Kidney epithelial cell (primary cell): ENCODE measurements at places on chromosomes 5 and 9. TPM values are rescaled to one million over a fixed set of nuclear protein-coding genes. Genes with fewer than 3 reads are reported as not detected.

- DNase-seq, result no peak
These were observed 55.6 kb downstream of the PIK3R1 start for GRCh38 chr5:68271124-68271523.

DNA sequence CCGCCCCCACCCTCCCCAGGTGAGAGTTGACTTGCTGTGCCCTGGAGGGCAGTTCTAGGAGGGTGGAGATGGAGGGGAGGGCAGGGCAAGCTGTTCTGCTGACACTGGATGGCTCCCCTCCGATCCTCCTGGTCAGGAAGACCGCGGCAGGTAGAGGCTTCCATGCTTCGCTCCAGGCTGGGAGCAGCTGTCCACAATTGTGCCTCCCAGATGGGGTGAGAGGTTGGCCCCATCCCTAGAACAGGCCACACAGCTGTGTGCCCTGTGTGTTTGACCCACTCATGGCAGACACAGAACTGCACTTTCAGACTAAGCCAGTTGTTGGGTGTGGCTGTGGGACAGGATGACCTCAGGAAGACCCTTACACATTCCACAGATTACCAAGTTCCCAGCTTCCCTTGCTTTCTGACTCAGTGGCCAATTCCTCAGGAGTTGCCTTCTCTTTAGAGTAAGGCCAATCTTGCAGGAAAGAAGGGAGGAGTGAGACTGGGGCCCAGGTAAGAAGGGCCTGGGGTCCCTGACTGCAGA is 72.1 kb upstream of the HSPA9 start:
- no peak for DNase-seq

DNA sequence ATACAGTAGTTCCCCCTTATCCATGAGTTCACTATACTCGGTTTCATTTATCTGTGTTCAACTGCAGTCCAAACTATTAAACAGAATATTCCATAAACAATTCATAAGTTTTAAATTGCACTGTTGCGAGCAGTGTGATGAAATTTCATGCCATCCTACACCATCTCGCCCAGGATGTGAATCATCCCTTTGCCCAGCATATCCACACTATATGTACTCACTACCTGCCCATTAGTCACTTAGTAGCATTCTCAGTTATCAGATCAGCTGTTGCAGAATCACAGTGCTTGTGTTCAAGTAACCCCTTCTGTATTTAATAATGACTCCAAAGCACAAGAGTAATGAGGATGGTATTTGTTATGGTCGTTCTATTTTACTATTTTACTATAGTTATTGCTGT is 51.5 kb downstream of the SHOC1 start:
- peak; percentile 86 for DNase-seq

GRCh38 chr9:129007035-129007765 is 20.9 kb downstream of the SH3GLB2 start:
- DNase-seq, result no peak

DNA sequence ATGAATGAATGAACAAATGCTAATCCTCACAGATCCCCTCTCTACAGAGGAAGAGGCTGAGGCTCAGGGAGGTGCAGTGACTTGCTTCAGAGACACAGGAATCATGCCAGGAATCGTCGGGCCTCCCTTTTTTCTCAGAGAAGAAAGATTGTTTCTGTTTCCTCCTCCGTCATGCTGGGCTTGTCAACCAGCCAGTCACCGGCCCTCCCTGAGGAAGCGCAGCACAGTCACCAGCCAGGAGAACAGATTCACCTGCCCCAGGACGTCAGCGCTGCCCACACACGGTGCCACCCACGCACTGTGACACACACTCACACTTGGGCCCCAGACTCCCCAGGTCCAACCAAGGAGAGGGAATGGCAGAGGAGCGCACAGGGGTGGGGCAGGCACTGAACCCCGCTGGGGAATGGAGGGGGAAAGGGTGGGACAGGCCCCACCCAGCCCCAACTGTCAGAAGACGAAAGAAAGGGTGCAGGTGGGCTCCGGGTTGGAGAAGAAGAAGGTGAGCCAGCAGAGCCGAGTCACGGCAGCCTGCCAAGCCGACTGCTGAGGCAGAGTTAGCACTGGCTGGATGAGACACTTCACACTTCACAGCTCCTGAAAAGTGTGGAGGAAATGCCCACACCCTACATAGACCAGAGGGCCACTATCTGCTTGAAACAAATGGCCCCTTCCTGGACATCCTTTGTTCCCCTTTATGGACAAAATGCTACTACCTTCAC is 13.8 kb upstream of the ERGIC1 start:
- DNase-seq, result peak; percentile 77

- no peak for DNase-seq
These were observed 18.8 kb downstream of the SRD5A1 start for GRCh38 chr5:6652025-6652424.

- DNase-seq, result no peak
These were observed at the start of gene MGAT4B for GRCh38 chr5:179806250-179807048. Gene MGAT4B (minus strand): TSS chr5:179806866. CDS start chr5:179806583, 283 bp downstream.

DNA sequence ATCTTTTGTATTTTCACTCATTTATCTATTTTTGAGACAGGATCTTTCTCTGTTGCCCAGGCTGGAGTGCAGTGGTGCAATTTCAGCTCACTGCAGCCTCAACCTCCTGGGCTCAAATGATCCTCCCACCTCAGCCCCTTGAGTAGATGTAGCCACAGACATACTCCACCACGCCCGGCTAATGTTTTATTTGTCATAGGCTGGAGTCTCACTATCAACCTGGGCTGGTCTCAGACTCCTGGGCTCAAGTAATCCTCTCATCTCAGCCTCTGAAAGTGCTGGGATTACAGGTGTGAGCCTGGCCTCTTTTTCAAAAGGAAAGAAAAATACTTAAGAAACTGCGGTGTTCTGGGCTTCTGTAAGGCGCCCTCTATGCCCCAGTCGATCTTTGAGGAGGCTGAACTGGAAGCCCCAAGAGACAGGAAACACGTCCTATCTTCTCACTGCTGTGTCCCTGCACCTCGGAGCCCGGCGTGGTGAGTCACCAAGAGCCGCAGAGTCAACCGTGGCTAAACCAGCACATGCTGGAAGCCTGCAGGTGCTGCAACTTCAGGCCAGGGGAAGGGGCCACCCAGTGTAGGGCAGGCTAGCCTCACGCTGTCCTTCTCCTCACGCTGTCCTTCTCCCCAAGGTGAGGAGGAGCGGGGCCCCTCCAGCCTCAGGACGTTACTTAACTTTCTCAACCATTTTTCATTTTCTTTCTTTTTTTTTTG is 15.2 kb upstream of the LHX3 start:
- no peak for DNase-seq

- peak; percentile 57 for DNase-seq
These were observed 39.9 kb downstream of the DUSP1 start for GRCh38 chr5:172730981-172731679.

- no peak for DNase-seq
These were observed 69.6 kb upstream of the TAF1L start for GRCh38 chr9:32705059-32705458.

- DNase-seq, result no peak
These were observed 113.9 kb downstream of the WNK2 start for GRCh38 chr9:93297659-93298497.

DNA sequence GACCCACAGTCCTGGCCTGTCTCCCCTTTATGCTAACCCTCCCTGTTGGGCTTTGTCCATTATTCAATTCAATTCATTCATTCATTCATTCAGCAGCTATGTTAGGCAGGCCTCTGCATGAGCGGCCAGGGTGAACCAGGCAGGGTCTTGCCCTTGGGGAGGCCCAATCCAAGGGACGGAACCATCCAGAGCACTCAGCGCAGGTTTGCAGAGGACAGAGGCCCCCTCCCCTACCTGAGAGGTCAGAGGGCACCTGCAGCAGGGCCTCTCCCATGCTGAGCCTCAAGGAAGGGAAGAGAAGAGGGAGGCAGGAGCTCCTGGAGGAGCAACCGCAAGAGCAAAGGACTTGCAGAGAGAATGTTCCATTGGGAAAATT is 61.4 kb downstream of the C9orf50 start:
- DNase-seq, result no peak

DNA sequence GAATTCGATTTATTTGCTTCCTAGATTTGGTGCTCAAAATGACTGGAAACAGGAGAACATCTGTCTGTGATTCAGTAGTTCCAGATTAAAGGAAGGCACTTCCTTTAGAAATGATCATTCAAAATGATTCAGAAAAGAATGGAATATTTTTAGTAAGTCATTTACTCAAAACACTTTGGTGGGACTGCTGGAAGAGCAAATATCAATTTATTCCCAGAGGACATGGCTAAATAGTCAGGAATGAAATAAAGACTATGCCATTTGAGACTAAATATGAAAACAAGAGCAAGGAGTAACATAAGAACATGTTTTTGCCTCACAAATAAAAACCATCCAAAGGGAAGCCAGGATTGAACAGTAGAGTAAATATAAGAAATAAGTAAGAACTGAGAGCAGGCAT is 138.6 kb upstream of the RASA1 start:
- DNase-seq, result no peak

DNA sequence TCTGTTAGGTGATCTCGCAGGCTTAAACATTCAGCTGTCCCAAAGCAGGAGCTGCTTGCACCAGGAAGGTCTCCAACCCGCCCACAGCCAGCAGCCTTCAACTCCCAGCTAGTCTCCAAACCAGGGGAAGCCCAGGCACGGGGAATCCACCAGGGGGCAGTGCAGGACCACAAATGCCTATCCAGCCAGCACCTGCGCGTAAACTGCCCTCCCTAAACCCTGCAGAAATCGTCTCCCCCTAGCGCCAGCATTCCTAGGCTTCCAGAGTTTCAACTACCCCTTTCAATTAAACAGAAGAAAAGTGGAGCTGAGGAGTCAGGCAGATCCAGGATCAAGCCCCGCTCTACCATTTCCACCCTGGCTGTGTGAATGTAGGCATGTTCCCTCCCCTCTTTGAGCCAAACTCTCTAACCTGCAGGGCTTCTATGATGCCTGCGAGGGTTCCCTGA is 72.0 kb downstream of the HRH2 start:
- peak; percentile 37 for DNase-seq

- peak; percentile 63 for DNase-seq
These were observed 68.3 kb downstream of the KCNIP1 start for GRCh38 chr5:170571875-170572852.

- peak; percentile 96 for DNase-seq
These were observed 12.5 kb upstream of the CTSL start for GRCh38 chr9:87713278-87713987.

DNA sequence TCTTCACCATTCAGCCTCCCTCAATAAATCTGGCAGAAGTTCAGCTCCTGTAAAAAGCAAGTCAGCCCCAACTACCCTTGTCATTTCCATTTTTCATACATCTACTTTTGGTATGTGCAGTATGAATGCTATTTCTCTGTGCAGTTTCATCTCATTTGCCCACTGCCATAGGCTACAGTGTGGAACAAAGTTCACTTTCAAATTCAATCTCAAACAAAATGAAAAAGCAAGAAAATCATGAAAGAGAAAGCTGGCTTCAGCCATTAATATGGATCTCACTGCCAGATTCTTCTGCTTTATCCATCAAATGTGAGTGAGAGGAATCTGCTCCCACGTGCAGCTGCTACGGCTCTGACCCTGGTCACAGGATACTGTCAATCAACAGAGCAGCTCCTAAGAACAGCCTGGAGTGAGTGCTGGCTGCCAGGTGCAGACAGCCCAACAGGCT is 494.2 kb downstream of the ZNF608 start:
- no peak for DNase-seq

GRCh38 chr5:14200312-14200990 is 57.3 kb downstream of the TRIO start:
- DNase-seq, result no peak

DNA sequence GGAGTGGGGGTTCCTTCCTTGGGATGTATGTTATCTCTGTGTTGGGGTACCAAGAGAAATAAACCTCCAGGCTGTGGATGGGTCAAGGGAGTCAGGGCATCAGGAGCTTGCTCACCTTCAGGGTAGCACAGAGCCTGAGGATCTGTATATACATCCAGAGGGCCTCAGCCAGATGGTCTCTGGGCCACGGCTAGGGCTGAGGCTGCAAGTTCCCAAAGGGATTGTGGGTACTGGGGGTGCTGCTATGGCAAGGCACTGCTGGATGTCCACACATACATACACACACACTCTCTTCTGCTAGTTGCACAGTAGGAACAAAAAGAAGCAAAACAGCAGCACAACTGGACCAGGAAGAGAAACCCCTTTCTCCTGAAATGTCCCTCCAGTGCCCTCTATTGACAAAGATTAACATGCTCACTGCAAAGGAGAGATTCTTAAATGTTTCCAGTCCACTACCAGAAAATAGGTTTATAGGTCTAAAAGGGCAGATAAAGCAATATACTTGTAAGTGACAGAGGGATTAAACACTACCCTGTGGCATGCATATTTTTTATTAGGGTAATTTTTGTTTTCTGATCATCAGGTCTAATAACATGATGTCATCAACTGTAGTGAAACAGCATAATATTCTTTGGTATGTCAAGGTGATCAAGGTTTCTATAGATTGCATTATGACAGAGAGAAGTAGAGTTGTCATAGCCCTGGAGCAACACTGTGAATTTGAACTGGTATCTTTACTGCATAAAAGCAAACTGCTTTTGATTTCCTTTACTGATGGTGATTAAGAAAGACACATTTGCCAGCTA is 56.3 kb upstream of the KCNN2 start:
- DNase-seq, result no peak

Gene AK8
- 1.6 and 2.0 TPM in 2 replicates for total RNA-seq

Gene TNFSF15
- total RNA-seq, result 11.7 and 13.4 TPM in 2 replicates

Gene ALDH7A1
- 27.0 and 35.2 TPM in 2 replicates for total RNA-seq

Gene NR2F1
- 12.8 and 13.2 TPM in 2 replicates for total RNA-seq

Gene DMRT3
- 0.25 and 0.34 TPM in 2 replicates for total RNA-seq

Gene SPINK4
- total RNA-seq, result not detected in 2 replicates

Gene C8G
- total RNA-seq, result not detected in 2 replicates
